CD8-positive, alpha-beta memory T cell (primary cell): ENCODE measurements at places on chromosomes 12 and 14.
A peak's percentile ranks its signal among the peaks of the same experiment; 100 is the strongest.

DNA sequence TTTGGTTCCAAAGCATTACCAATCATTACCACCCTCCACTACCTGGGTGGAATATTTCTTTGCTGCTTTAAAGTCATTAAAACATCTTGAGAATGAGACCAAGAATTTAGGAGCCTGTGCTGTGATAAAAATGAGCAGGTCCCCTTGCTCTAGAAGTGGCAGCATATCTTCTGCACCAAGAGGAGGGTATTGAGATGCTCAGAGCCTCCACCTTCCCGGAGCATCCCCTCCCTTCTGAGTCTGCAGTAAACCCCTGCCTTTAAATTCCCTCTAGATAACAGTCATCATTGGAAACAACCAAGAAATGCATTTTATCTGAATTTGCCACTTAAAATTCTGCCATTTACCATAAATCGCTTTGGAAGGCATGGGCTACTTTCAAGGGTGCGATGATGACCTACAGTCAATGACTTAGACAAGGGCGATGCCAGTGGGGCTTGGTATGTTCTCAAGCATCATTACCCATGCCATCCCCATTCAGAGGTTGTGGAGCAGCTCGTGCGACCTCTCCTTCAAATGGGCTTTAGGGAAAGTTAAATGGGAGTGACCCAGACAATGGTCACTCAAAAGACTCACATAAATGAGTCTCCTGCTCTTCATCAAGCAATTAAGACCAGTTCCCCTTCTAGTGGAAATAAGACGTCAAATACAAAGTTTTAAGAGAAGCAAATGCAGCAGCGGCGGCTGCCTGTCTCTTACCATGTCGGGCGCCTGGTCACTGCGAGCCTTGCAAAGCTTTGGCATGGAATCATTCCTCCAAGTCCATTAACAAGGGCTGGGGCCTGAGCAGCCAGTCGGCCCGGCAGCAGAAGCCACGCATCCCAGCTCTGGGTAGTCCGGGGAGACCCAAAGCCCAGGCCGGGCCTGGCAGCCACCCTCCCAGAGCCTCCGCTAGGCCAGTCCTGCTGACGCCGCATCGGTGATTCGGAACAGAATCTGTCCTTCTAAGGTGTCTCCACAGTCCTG lies 334.5 kb downstream of the TMEM121 start:
- peak; percentile 0 for DNase-seq

DNA sequence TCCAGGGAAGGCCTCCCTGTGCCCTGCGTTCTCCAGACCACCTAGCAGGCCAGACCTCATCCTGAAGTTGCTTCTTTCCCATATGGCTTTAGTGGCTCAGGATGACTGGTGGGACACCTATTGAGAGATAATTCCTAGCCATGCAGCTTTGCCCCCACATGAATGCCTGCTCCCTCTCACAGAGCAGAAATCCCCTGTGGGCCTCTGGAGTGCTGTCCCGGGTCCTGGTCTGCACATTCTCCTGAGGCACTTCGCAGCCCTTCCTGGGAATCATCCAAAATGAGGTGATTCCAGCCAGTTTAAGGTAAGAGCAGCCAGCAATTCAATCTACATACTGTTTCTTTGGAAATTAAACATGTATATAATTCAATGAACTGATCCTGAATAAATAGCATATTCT lies 135.9 kb downstream of the GPR65 start:
- DNase-seq: no peak

DNA sequence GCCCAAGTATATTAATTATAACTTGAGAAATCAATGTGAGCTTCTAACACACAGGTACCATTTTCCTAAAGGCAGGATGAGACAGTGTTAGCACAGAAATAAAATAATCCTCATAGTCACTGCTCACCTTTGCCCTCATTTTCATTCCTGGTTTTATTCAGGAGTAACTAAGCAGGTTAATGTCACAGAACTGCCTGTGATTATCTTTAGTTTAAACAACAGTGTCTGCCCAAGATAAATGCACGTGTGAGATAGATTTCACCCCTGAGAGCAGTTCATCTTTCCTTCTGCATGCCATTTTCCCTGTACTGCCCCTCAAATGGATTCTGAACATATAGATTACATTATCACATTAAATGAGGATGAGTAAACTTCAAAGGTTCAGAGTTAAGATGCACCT lies 250.7 kb downstream of the RMST start:
- DNase-seq: no peak

- DNase-seq: no peak
Observed at GRCh38 chr12:52988898-52989297, 17.4 kb upstream of the EIF4B start.

DNA sequence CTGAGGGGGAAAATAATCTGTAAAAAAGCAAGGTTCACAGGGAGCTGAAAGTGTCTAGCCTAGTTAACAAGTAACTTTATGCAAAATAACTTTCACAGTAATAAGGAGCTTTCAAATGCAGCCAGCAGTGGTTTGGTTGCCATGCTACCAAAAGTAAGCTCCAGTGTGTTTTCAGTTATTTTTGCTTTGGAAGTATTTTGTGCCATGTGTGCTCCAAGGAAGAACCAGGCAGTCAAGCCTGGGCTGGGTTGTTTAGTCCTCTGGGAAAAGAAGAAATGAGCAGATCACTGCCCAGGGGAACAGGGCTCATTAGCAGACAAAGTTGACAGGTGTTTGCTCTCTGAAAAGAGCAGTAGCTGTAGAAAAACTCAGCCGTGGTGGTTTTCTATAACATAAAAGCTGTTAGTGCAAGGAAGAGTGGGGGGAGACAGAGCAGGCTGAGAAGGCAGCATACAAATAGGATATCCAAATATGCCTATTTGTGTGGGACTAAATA lies 92.8 kb upstream of the TMTC2 start:
- no peak for DNase-seq

- no peak for DNase-seq
Observed at GRCh38 chr12:77032406-77032805, 33.0 kb downstream of the E2F7 start.

DNA sequence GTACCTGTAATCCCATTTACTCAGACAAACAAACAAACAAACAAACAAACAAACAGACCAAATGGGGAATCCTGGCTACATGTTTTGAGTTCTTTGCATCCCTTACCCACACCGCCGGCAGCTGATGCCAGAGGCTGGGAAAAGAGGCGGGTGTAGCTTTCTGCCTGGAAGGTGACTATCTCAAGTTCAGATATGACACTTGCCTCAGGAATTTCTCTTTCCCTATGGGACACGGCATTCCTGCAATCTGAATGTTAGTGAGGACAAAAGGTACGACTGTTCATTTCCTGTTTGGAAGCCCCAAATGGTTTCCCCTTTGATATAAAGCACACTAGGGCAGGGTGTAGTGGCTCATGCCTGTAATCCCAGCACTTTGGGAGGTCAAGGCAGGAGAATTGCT lies 2.9 kb downstream of the MYL2 start:
- no peak for DNase-seq

GRCh38 chr12:94699801-94700200 lies 49.4 kb upstream of the TMCC3 start:
- DNase-seq: no peak

GRCh38 chr12:69341328-69341727 lies 6.9 kb upstream of the LYZ start:
- DNase-seq: no peak

DNA sequence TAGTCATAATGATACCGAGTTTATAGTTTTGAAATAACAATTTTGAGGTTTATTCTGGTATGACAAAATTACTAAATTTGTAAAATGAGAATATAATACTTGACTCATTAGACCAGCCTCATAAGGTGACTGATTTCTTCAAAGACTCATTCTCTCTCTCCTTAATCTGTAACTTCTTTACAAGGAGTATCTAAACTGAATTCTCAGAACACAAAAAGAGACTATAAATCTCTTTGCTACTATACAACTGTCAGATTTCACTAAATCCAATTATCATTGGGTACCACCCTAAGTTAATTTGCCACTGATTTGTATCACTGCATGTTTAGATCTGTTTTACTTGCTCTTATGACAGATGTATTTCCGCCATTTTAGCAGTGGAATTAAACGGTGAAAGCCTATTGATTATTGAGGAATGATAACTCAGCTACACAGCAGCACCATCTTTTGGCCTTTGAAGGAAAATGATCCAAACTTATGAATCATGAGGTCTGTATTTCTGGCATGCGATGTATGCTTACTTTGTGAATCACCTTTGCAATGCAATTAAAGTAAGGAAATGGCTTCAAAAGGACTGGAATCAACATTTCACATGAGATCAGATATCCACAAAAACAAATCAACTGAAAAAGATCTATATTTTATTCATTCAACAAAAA lies 161.2 kb downstream of the RERGL start:
- DNase-seq: no peak

DNA sequence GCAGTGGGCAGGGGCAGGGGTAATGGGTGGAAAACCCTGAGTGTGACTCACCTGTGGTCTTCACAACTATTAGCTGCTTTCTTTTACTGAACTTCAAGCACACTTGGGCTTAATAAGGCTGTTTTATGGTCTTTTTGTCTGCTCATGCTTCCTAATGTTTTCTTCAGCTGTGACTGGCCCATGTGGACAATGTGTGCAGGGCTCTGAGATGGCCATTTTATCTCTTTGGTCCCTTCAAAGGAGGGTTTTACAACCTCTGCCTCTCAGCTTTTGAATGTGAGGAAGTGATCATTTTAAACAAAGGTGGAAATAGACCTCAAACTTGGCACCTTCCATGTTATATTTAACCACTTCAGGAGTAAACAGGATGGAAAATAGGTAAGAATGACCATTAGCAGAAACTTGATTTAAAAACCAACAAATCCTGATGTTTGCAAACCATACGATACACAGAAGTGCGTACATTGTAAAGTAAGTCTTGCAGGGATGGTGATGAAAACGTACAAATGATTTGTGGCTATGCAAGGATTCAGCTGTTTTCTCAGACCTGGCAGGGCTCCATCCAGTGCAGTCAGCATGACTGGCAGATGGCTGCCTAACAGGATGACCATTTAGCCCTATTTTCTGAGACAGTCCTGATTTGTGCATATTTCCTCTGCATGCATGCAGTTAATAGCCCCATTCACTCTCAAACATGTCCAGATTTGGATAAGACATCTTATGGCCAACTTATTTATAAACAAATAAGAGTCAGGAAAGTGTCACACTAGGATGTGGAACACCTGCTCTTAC lies 103.2 kb downstream of the SLC38A4 start:
- no peak for DNase-seq

- DNase-seq: no peak
Observed at GRCh38 chr14:64088647-64088964, 205.6 kb downstream of the ESR2 start.

DNA sequence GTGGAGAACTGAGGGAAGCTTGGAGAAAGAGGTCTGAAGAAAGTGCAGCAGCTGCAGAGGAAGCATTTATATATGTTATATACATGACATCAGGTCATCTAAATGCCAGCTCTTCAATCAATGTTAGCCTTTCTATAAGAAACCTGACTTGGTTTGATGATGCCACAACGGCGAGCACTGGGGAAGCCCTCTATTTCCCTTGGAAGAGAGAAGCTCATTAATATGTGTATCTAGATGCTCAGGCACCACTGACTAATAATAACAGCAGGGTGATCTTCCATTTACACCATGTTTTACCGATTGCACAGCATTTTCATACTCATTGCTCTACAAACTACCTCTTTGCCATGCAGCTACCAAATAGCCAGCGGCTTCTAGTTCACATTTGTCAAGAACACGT lies 811 bp downstream of the ACYP1 start:
- DNase-seq: no peak

- no peak for DNase-seq
Observed at GRCh38 chr12:3999904-4000303, 126.7 kb upstream of the PARP11 start.

DNA sequence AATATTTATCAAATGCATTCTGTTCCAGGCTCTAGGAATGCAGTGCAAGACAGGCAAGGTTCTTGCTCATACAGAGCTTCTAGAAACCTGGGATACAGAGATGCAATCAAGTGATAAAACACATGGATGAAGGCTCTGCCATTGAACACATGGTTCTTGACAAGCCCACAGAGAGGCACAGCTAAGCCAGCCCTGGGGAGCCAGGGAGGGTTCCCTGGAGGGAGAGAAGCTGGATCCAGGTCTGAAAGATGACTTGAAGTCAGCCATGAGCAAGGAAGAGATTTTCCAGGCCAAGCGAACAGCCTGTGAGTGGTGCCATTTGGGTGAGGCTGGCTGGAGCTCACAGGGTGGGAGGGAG lies 66.2 kb downstream of the IRF2BPL start:
- no peak for DNase-seq

GRCh38 chr14:24172261-24172860 lies 481 bp downstream of the REC8 start:
- no peak for DNase-seq

GRCh38 chr14:100684154-100684553 lies 42.5 kb upstream of the DLK1 start:
- no peak for DNase-seq
